ENCODE measurements at places on chromosomes 11 and 22.

- DNase-seq = no peak
Observed at GRCh38 chr11:130980071-130980862, 64.0 kb upstream of the SNX19 start.

DNA sequence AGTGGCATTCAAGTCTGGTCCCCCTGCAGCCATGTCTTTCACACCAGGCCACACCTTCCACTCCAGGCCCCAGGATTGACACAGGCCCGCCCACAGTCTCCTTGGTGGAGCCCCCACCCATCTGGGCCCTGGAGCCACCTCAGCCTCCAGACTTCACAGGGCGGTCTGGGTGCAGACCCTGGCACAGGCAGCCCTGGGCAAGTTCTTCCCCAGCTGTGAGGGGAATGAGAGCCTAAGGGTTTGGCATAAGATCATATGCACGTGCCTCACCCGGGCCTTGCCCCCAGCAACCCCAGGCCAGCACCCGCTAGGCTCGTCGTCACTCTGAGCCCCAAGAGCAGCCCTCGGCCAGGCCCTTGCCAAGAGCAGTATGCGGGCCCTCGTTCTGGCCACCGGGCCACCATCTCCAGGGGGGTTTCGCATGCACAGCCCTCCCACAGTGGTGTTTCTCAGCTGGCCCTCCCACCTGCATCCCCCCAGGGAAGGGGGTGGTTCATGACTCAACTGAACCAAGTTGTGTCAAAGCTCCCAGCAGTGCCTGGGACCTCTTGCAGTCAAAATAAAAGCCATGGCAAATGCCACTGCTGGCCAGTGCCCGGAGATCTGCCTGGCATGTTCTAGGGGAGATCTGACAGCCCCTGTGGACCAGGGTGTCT, 70.4 kb upstream of the KCNQ1OT1 start:
- DNase-seq = no peak

DNA sequence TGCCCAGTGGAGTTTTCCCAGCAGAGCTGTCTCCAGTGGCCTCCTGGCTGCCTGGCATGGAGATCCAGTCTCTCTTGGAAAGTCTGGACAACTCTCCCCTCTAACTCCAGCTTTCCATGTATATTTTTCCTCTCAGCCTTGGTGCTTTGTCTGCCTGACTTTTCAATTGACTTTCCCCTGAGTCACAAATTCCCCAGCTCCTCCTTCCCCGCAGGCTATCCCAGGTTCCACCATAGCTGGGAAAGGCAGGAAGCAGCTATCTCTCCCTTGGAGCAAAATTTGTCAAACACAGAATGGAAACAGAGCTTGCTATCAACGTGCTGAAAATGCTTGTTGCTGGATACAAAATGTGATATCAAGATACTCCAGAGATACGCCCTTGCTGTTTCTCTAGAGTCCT, 384.8 kb downstream of the TMEM135 start:
- DNase-seq = no peak

- DNase-seq = no peak
Observed at GRCh38 chr11:130782361-130783222, 133.7 kb downstream of the SNX19 start.

GRCh38 chr11:16603245-16603644, 135.2 kb upstream of the C11orf58 start:
- DNase-seq = no peak

DNA sequence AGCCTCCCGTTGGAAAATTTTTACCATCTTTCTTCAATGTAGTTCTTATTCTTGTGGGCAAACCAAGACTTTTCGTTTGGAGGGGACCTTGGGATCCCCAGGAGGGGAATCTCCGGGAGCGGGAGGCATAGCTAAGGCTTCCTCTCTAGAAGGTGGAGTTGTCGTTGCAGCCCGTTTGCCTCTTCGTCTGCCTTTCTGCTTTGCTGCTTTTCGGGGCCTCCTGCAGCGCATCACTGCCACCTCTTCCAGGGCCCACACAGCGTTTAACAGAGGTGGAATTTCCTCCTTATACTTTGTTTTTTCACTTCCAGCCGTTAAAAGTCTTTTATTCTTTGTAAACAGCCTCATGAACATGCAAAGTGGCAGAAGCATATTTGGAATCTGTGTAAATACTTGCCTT, 3.5 kb upstream of the IFITM3 start:
- no peak for DNase-seq

Measured in activated T-cell treated with anti-CD3 and anti-CD28 coated beads, Interleukin-2, amount 50 U/mL, for 72 hours (primary cell).